ENCODE measurements at places on chromosomes 16 and 17.
A peak's percentile ranks its signal among the peaks of the same experiment; 100 is the strongest.

DNA sequence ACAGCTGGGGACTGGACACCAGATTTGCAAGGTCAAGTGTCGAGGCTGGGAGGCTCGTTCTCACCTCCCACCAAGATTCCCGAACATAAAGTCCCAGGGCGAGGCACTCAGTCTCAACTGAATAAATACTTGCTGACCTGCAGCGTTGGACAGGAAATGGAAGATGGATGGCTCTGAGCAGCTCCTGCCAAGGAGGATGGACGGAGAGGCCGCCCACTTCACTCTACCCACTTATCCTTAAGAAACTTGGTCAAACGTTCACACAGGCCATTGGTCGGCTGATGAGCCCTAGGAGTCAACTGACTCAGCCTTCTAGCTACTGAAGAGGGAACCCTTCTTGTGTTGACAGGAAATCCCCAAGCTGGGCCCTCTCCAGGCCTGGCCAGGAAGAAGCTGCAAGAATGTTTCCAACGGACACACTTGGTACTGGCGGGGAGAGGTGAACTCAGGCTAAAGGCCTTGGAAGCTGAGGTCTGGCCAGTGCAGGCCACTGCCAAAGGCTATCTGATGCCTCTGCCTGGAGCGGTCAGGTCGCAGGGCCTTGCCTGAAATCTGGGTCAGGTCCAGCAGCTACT, 50.0 kb downstream of the VAC14 start:
- DNase-seq, result peak; percentile 86

GRCh38 chr17:58586009-58586644, 71.7 kb upstream of the MTMR4 start:
- DNase-seq, result no peak

- peak; percentile 55 for DNase-seq
Measured at GRCh38 chr16:80526418-80527061, 14.3 kb upstream of the DYNLRB2 start.

GRCh38 chr16:46428108-46429061, 192.8 kb downstream of the SHCBP1 start:
- DNase-seq, result no peak

- DNase-seq, result peak; percentile 37
Measured at GRCh38 chr17:38320482-38320881, 23.3 kb downstream of the GPR179 start.

GRCh38 chr16:64973171-64973570, 148.7 kb downstream of the CDH11 start:
- no peak for DNase-seq

GRCh38 chr17:66562119-66562518, 259.7 kb downstream of the PRKCA start:
- no peak for DNase-seq

DNA sequence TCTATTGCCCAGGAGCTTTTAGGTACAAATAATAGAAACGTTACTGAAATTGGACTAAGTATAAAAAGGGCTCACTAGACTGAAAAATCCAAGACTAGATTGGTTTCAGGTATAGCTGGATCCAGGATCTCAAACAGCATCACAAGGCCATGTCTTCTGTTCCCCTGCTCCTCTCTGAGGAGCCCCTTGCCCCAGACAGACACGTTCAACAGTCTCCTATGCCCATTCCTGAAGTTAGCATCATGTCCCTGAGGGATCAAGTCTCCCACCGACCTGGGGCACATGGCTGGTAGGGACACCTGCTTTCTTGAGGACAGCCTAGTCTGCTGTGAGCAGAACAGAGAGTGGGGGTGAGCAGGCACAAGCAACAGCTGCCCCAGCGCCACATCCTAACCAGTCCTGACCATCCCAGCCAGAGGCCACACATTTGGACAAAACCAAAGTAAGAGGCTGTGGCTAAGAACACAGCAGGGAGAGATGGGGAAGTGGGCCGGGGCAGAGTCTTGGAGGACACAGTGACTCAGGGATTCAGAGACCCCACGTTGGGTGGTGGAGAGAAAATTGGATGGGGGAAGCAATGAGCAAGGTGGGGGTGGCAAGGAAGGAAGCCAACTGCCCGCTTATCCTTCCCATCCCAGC, 10.5 kb upstream of the MMP2 start:
- no peak for DNase-seq

DNA sequence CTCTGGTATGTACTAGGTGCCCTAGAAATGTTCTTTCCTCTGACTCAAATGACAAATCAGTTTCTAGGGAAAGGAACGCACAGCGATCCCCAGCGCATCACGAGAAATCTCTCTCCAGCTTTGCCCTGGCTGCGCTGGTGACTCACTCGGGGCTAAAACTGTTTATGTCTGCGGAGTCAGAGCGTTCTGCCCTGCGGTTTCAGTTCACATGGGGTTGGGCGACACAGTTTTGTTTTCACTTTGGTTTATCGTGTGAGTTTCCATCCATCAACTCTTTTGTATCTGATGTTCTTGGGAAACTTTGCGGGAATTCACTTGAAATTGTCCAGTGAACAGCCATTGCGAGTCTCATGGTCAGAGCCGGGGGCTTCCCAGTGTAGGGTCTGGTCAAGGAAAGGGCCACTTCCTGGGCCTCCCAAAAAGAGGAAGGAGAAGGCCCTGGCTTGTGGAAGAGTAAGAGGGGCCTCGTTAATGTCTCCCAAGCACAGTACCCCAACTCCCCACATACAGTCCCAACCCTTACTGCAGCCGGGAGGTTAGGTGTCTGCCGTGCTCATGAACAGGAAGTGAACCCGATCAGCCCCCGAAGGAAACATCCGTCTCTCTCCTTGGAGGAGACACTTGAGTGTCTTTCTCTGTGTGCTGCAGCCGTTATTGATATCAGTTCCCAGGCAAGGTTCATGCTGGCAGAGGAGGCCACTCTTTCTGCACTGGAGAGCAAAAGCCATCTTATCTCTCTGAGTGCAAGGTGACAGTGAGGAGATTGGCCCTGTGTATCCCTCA, 643.2 kb downstream of the WWOX start:
- no peak for DNase-seq

DNA sequence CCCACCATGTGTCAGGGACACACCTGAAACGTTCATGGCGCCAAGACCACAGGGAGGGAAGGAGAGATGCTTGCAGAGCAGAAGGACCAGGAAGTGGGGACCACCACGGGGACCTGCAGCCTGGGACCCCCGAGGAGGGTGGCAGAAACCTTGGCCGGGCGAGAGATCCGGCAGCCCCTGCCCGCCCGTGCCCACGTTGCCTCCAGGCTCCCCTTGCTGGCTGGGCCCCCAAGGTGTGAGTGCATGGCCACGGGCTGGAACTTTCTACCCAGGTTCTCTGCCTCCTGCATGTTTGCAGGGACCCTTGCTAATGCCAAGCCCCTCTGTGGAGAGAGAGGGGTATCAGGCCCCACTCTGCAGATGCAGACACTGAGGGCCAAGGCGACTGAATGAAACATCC, 50.4 kb downstream of the USP22 start:
- DNase-seq, result no peak

DNA sequence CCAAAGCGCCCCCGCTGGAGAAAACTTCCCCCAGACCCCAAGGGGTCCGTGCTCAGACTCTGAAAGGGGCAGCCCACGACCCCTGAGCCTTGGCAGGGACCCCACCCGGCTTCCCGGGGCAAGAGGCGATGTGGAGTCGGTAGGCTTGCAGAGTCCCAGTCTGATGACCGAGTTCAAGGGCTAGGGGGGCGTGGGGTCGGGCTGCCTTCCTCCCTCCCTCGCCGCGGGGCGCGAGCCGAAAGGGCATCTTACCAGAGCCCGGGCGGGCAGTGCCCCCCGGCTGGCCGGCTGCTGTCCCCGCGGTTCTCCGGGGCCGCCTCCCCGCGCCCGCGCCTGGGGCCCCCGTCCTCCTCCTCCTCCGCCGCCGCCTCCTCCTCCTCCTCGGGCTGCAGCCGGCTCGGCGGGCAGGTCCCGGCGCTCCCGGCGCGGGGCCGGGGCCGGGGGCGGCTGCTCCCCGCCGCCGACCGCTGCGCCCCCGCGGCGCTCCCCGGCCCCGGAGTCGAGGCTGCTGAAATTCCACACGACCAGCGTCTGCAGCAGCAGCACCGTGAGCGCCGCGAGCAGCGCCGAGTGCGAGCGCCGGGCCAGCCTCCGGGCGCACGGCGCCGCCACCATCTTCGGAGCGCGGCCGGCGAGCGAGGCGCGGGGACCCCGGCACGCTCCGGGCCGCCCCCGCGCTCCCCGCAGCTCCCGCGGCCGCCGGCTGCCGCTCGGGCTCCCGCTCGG, 415 bp downstream of the XYLT1 start:
- no peak for DNase-seq

GRCh38 chr16:82451449-82451848, 175.3 kb upstream of the CDH13 start:
- no peak for DNase-seq

- no peak for DNase-seq
Measured at GRCh38 chr17:55524440-55525220, 13.4 kb upstream of the SMIM36 start.

DNA sequence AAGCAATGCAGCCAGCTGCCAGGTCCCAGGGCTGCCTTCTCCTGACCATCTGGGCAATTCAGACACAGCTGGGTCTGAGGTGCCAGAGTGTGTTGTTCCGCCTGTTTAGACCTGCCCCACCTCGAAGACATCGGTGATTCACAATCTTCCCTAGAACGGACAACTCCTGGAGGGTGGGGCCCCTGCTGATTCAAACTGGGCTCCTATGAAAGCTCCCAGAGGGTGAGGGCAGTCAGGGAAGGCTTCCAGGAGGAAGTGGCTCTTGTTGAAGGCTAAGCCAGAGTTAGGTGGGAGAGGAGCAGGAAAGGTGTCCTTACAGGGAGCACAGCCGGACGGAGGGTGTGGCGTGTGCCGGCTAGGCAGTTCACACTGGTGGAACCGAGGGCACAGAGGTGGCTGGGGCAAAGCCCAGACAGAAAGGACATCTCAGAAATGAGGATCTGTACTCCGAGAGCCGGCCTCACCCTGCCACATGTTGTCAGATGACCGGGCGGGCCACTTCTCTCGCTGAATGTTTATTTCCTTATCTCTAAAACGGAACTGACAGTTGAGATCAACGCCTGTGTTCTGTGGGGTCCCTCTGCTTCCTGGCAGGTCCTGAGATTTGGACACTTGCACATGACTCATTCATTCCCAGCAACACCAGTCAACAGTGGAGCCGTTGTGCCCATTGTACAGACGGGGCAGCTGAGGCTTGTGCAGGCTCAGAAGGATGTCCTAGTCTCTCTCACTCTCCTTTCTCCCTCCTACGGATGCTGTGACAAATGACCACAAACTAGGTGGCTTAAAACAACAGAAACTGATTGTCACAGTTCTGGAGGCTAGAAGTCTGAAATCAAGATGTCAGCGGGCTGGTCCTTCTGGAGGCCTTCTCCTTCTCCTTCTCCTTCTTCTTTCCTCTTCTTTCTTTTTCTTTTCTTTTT, 26.9 kb upstream of the LITAF start:
- DNase-seq, result no peak

DNA sequence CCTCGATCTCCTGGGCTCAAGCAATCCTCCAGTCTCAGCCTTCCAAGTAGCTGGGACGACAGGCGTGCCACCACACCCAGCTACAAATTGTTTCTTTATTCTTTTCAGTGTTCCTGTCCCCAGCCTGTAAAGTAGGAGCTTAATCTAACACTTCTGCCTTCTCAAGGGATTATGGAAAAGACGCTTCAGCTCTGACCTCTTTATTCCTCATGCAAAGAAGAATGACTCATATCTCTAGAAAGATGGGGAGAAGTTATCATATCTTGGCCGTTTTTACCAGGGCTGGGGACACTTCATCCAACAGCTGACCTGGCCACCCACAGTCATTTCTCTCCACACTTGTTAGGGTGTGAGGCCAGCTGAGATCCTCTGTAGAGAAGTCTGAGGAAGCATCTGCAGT, 172.6 kb downstream of the HAPSTR1 start:
- no peak for DNase-seq

- no peak for DNase-seq
Measured at GRCh38 chr16:55346475-55346874, 22.5 kb downstream of the IRX6 start.
